NCI-H510A (cell line): ENCODE measurements at places on chromosomes 1 and 21.

GRCh38 chr1:38991638-38992411, 749 bp downstream of the AKIRIN1 start:
- peak; percentile 89 for DNase-seq

GRCh38 chr1:27491748-27492700, 2.1 kb upstream of the WASF2 start:
- DNase-seq, result no peak

GRCh38 chr1:230824919-230825721, 43.2 kb downstream of the C1orf198 start:
- DNase-seq, result no peak

- no peak for DNase-seq
Observed at GRCh38 chr1:31932491-31933316, 5.5 kb downstream of the PTP4A2 start.
